HFF-Myc (cell line): ENCODE measurements at places on chromosomes 2 and 18.
A peak's percentile ranks its signal among the peaks of the same experiment; 100 is the strongest.

DNA sequence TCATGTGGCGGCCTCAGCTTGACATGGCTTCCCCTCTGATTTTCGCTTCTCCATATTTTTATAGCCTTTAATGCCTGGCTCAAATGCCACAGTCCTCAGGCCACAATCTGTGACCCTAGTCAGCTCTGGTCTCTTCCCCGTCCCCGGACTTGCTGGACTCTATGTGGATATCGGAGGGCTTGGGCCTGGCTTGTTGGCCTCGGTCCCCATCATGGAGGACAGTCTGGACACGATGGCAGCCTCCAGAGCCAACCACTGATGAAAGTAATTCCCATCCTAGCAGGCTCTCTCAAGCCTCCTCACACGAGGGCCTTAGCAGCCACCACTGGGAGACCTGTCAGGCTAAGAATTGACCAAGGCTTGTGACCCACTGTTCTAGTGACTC lies 61.6 kb downstream of the LPIN1 start:
- DNase-seq = no peak

DNA sequence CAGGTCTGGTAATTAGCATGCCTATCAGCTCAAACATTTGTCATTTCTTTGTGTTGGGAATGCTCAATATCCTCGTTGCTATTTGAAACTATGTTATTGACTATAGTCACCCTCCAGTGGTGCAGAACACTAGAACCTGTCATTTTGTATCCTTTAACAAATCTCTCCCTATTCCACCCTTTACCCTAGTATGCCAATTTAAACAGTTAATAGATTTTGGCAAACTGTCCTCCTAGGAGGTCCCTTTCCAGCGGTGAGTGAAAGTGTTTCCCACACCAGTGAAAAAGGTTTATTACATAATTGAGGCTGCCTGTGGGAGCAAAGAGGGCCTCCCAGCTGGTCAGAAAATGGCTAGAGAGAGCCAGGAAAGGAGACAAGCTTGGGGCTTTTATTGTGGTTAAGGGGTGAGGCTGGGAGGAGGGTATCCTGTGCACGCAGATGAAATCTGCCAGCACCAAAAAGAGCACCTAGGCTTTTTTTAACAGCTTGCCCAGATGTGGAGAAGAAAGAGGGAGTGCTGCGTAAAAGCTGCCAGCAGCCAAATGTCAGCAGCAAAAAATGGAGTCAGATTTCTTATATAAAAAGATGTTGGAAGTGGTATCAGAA lies 1.8 kb upstream of the DRC1 start:
- no peak for DNase-seq

- peak; percentile 66 for DNase-seq
These were observed 363.5 kb upstream of the TNP1 start for GRCh38 chr2:217223222-217223930.

DNA sequence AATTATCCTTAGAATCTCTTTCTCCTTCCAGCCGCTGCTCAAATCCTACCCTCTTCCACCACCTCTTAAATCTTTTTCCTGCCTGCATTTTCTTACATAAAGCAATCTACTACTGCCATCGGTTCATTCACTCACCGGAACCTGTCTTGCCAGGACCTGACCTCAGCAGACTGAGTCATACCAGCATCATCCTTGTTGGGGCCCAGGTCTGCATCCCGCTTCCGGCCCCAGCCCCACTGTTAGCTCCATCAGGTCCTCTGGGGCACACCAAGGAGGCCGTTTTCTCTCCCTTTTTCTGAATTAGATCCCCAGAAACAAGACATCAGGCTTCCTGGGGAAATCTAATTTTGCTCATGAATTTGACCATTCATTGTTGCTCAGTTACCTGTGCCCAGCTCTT lies 42.7 kb upstream of the TGFA start:
- peak; percentile 6 for DNase-seq

DNA sequence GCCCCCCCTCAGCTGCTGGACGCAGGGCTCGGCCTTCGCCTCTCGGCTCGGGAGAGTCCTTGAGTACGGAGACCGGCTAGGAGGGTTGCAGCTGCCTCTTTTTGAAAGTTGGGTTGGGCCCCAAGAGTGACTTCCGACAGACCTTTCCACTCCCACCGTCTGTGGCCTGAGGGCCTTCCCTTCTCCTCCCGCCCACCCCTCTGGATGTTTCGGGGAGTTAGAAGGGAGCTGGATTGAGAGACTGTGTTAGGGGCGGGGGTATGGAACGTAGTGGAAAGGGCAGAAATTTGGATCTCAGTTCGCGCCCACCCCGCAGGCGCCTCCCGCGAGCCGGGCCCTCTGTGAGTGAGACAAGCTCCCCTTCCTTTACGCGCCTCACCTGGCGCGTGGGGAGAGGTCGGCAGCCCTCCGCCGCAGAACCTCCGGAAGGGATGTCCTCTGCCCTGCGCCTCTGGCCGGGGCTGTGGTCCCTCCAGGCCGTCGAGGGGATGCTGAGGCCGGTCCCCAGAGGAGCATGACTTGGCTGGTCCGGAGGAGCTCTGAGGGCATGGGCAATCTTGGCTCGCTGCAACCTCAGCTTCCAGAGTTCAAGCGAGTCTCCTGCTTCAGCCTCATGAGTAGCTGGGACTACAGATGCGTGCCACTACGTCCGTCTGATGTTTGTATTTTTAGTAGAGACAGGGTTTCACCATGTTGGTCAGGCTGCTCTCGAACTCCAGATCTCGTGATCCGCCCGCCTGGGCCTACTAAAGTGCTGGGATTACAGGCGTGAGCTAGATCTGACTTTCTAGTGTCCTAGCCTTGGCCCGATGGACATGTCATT lies 15.9 kb downstream of the C2orf74 start:
- no peak for DNase-seq

GRCh38 chr2:230254152-230254881 lies 28.8 kb downstream of the SP140 start:
- no peak for DNase-seq

- no peak for DNase-seq
These were observed 25.5 kb upstream of the CEP68 start for GRCh38 chr2:65030476-65031332.

GRCh38 chr2:201860636-201861066 lies 54.3 kb downstream of the CDK15 start:
- peak; percentile 87 for DNase-seq

GRCh38 chr2:8529706-8530277 lies 152.1 kb upstream of the ID2 start:
- DNase-seq = no peak

DNA sequence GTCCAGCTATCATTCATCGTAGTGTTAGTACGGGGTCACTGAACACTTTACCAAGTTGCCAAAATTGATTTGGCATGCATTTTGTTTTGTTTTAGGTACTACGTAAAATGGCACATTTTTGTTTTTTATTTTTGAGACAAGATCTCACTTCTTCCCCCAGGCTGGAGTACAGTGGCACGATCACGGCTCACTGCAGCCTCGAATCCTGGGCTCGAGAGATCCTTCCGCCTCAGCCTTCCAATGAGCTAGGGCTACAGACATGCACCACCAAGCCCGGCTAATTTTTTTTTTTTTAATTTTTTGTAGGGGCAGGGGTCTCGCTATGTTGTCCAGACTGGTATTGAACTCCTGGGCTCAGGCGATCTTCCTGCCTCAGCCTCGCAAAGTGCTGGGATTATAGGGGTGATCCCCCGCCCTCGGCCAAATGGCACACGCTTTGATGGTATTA lies 786 bp downstream of the TAF1B start:
- no peak for DNase-seq

- no peak for DNase-seq
These were observed 66.5 kb downstream of the STK39 start for GRCh38 chr2:168180914-168181313.

DNA sequence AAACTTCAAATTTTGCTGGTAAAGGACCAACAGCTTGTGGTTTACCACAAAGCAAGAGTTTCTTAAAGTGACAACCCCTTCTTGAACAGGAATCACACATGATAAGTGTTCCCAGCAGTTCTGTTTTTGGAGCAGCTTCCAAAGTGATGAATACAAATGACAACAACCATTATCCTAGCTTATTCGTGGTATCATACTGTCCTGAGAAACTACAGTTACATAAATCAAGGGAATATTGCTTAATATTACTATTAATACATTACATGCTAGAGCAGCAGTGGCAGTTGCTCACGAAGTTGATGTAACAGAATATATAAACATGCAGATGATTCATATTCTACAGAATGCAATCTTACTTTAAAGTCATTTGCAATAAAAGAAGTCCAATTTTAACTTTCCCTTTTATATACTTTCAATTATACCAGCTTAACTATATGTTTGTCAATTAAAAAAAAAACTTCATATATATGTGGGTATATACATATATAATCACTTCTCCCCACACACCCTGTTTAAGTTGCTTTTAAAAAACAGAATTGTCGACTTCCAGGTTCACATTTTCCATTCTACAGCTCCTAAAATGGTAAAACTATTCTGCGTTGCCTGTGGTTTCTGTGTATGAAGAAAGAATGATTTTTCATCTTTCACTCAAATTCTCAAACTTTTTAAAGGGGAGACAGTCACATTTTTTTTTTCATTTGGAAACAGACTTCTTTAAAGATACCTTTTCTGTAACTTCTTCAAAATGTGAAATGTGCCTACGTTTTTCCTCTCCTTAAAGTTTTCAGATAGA lies 713.6 kb downstream of the TDRD15 start:
- no peak for DNase-seq

- no peak for DNase-seq
These were observed 130.1 kb downstream of the RAB3GAP1 start for GRCh38 chr2:135182190-135182589.

GRCh38 chr2:171018522-171018921 lies 89.5 kb downstream of the GORASP2 start:
- DNase-seq = no peak

DNA sequence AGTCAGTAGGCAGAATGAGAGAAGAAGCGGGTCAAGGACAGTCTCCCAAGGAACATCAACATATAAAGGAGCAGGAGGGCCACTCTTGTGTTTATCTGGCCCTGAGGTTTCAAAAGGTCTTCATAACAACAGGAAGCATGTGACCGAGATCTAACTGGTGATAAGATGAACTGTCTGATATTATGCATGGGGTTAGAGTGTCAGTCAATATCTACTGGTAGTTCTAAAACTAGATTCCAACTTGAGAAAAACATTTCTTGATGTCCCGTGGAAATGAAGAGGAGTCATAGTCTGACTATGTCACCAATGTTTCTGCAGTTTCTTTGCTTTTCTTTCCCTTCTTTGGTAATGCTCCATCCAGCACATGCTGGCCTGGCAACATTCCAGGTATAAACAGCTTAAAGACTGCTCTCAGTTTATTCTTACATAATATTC lies 77.5 kb upstream of the ITPRID2 start:
- DNase-seq = peak; percentile 40

GRCh38 chr2:199404841-199405240 lies 52.9 kb downstream of the SATB2 start:
- DNase-seq = no peak

DNA sequence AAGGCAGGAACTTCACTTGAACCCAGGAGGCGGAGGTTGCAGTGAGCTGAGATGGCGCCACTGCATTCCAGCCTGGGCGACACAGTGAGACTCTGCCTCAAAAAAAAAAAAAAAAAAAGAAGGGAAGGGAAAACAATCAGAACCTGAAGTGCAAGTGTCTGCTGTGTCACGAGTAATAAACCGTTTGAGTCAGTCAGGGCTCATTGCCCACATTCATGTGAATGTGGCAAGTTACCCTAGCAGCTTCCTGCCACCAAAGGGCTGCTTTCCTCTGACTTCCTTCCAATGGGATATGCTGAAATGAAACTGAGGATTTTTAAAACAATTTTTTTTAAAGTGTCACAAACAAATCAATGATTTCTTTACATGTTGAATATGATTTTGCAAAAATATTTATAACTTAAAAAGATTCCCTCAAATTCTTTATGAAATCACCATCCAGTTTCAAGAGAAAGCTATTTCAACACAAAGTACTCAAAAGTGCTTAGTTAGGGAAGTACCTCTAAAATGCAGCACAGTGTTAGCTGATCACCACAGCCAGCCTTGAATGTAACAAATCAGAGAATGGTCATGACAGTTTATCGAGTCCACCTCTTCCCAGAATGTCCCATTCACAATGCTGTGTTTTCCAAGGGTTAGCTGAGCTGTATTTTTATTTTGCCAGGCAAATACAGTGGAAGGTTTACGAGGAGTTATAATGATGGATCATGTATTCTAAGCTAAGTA lies 36.4 kb downstream of the WDSUB1 start:
- no peak for DNase-seq

DNA sequence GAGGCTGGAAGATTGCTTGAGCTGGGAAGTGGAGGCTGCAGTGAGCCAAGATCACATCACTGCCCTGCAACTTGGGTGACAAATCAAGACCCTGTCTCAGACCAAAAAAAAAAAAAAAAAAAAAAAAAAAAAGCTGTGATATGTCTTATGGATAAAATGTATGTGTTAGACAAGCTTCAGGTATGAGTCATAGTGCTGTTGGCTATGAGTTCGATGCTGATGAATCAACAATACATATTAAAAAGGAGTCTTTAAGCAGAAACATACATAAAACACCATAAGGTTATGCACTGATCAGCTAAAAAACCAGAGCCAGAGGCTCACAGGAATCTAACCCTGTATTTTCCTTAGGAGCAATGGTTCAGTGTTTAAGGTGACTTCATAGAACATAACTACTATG lies 332.3 kb downstream of the NCKAP5 start:
- DNase-seq = no peak

GRCh38 chr18:48974304-48975119 lies 23.7 kb upstream of the SMAD7 start:
- DNase-seq = no peak

GRCh38 chr2:239328351-239329191 lies 72.2 kb downstream of the HDAC4 start:
- DNase-seq = peak; percentile 26

DNA sequence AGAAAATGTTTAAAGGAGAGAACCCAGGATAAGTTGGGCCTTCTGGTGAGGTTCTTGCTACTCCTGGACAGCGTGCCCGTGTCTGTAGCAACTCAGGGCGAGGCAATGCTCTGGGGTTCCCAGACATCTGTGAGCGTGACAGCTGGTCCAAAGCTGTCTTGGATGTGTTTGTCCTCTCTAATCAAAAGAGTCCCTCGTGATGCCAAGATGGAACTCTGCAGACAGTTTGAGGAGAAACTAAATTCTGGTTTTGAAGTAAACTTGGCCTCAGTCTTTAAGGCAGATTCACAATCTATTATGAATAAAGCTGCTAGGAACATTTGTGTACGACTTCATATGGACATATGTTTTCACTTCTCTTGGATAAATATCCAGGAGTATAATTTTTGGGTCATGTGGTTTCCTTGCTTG lies 47.3 kb downstream of the TMEM17 start:
- DNase-seq = no peak

- DNase-seq = no peak
These were observed at the start of gene CRYBA2 for GRCh38 chr2:218993345-218994315. Gene CRYBA2 (minus strand): TSS chr2:218993422. CDS start chr2:218993176, 246 bp downstream.

GRCh38 chr2:45269149-45269793 lies 260.0 kb upstream of the SIX2 start:
- no peak for DNase-seq

- DNase-seq = no peak
These were observed 231.4 kb upstream of the RGPD4 start for GRCh38 chr2:107595285-107595684.

- no peak for DNase-seq
These were observed 36.2 kb downstream of the KDM3A start for GRCh38 chr2:86477349-86477748.

GRCh38 chr2:153059338-153060052 lies 341.1 kb downstream of the ARL6IP6 start:
- no peak for DNase-seq

GRCh38 chr2:59734743-59735142 lies 818.7 kb downstream of the BCL11A start:
- DNase-seq = no peak
